ENCODE measurements at places on chromosomes 5 and 9.

DNA sequence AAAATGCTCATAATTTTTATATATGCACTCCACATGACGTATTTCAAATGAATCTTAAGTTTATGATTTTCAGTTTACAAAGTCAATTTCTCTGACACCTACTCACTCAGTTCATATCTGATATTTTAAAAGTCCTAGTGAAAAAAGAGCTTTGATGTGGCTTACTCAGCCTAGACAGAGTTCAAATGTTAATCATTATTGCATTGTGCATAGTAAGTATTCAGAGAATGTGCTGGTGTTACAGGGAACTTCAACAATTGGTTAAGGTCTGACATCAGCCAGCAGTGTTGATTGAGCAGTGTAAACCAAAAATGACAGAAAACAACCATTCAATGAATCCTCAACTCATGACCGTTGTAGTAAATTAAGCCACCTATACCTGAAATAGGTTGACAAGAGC, 147.2 kb upstream of the LHFPL2 start:
- DNase-seq = no peak

DNA sequence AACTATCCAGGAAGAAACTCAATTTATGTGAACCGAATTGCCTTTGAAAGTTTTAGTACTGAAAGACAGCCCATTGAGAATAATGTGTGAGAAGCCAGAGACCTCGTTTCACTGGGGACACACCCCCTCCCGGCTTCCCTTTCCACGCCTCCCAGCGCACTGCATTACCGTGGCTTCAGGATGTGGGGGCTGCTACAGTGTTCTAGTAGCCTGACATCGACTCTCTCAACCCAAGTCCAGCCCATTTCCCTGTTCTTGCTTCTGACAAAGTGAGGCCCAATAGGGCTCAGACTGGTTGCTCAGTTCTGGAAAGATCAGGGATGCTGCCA, 3.5 kb downstream of the PAX5 start:
- DNase-seq = no peak

GRCh38 chr5:120690621-120691407, 226.7 kb downstream of the PRR16 start:
- no peak for DNase-seq

DNA sequence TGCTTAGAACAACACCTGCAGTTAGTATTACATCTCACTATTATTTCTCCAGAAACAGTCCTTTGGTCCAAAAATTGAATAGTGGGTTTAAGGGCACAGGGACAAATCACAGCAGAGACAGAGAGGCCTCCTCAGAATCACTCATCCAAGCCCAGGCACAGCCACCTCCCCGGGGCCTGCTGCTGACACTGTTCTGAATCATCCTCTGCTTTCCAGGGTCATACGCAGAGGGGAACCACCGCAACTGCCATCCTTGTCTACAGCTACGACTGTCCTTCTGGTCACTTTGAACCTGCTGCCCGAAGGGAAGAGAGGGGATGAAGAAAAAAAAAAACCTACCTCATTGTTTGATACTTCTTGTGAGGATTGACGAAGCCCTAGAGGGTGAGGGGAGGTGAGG, 35.3 kb upstream of the MAN2A1 start:
- no peak for DNase-seq

DNA sequence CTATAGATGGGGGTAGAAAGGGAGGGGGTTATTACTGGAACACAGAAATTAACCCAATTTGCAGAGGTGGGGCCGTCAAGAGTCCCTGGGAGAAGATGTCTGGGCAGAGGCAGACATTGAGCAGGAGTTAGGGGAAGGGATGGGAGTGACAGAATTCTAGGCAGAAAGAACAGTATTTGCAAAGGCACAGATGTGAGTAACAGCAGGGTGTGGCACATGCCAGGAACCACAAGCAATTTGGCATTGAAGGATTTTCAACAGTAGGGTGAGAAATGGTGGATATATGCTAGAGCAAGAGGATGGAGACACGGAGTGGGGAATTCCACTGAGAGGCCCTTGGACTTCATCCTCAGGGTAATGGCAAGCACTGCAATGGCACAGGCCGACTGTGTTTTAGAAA, 71.6 kb upstream of the FRRS1L start:
- DNase-seq = no peak

- DNase-seq = no peak
These were observed 740.1 kb upstream of the FAM174A start for GRCh38 chr5:99795031-99795430.

GRCh38 chr5:38718771-38719391, 126.9 kb upstream of the OSMR start:
- DNase-seq = no peak

GRCh38 chr5:159091596-159092331, 8.0 kb downstream of the EBF1 start:
- no peak for DNase-seq

DNA sequence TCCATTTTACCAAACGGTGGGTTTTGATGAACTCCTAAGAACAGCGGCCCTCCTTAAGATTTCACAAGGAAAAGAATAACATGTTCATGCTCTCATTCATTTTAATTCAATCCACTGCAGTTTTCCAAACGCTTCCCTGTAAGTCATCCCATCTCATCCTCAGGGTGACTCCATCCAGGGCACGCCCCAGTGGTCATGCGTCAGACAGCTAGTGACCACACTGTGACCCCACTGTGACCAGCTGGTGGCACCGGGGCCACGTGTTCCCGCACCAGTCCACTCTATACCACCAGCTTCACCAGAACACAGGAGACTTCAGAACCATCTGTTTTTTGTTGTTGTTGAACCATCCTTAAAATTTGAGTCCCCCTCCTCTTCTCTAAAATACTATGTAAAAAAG, 14.3 kb downstream of the ATPSCKMT start:
- no peak for DNase-seq

- no peak for DNase-seq
These were observed 54.8 kb upstream of the PCSK1 start for GRCh38 chr5:96487859-96488258.

DNA sequence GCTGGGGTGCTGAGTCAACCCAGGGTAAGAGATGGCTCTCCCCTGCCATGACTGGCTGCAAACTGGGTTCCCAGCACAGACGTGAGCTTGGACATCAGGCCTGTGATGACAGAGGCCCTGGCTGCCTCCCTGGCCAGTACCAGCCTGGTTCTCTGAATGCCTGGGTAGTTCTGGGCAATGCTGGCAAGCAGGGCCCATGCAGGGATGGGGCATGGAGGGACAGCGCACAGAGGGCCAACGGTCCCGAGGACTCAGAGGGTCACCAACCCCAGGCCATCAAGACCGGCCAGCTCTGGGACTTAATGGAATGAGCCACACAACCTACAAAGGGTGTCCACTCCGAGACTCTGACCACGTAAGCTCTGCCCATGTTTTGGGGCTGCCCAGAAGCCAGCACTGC, 241.4 kb downstream of the FSTL4 start:
- DNase-seq = no peak

- DNase-seq = no peak
These were observed 15.3 kb downstream of the MAP1B start for GRCh38 chr5:72122602-72123001.
